SJCRH30 (cell line): ENCODE measurements at places on chromosomes 3 and 15.

GRCh38 chr3:69423463-69424155 is 37.7 kb upstream of the FRMD4B start:
- no peak overlapping the region for H3K27ac ChIP-seq
- H3K4me1 ChIP-seq: no peaks in the 10 kb centered on the region
- no peak for DNase-seq
- no peak overlapping the region for H3K4me3 ChIP-seq
- H3K27me3 ChIP-seq: no peaks in the 10 kb centered on the region

DNA sequence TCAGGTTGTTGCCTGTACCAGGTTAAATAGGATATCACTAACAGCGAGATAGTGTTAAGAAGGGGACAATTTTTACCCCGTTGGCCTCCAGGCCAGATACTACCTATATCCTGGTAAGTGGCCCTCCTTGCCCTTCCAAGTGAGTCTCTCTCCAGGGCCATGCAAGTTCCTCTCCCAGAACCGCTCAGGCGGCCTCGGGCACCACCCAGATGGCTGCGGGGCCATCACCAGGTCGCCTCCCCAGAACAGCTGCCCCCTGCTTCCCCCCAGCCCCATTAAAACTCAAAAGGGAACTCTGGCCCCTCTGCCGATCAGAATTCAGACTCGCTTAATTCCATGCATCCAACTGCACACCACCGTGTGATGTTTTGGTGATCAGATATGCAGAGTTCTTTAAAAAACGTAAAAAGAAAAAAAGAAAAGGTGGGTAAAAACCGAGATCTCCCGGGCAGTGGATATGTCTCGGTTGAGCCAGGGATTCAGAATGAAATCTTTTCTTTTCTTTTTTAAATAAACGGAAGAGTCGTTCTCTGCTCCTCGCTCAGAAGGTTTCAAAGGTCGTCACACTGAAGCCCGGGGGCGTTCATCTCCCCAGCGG is 1.9 kb upstream of the TRIM71 start:
- no peak overlapping the region for H3K27ac ChIP-seq
- no peaks in the 10 kb centered on the region for H3K36me3 ChIP-seq
- no peaks in the 10 kb centered on the region for H3K27me3 ChIP-seq
- H3K4me1 ChIP-seq: no peaks in the 10 kb centered on the region
- no peak for DNase-seq

- no peak for DNase-seq
- H3K4me3 ChIP-seq: no peak overlapping the region
- no peaks in the 10 kb centered on the region for H3K36me3 ChIP-seq
- no peaks in the 10 kb centered on the region for H3K27me3 ChIP-seq
- peaks cover 12% of the 10 kb centered on the region for H3K4me1 ChIP-seq
- H3K27ac ChIP-seq: no peak overlapping the region
Observed at GRCh38 chr3:71203727-71204488, 379.6 kb downstream of the FOXP1 start.

DNA sequence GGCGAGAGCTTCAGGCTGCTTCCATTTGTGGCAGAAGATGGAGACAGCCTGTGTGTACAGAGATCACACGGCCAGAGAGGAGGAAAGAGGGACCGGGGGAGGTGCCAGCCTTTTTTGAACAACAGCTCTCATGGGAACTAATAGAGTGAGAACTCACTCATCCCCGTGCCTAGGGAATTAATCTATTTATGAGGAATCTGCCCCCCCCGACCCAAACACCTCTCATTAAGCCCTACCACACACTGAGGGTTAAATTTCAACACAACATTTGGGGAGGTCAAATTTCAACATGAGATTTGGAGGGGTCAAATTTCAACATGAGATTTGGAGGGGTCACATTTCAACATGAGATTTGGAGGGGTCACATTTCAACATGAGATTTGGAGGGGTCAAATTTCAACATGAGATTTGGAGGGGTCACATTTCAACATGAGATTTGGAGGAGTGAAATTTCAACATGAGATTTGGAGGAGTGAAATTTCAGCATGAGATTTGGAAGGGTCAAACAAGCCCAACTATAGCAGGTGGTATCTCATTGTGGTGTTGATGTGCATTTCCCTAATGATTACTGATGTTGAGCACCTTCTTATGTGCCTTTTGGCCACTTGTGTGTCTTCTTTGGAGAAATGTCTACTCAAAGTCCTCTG is 20.6 kb upstream of the RFTN1 start:
- no peaks in the 10 kb centered on the region for H3K36me3 ChIP-seq
- H3K27me3 ChIP-seq: no peaks in the 10 kb centered on the region

GRCh38 chr15:65366122-65366892 is 11.5 kb downstream of the IGDCC3 start:
- no peaks in the 10 kb centered on the region for H3K27me3 ChIP-seq
- DNase-seq: no peak
- H3K4me3 ChIP-seq: no peak overlapping the region
- peaks cover 37% of the 10 kb centered on the region for H3K4me1 ChIP-seq

DNA sequence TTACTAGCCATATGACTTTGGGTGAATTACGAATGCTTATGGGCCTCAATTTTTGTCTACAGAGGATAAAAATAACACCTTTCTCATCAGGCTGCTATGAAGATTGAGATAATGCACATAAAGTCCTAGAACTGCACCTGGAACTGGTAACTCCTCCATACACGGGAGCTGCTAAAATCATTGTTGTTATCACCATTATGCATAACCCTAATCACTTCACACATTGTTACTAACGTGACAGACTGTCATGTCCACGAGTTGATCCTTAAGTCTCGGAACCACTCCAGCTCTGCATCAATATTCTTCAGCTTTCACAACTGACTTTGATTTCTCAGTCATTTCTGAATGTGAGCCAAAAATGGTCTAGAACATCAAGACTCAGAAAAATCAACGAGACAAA is 64.1 kb downstream of the RFTN1 start:
- no peaks in the 10 kb centered on the region for H3K36me3 ChIP-seq
- no peak for DNase-seq
- no peak overlapping the region for H3K4me3 ChIP-seq
- H3K4me1 ChIP-seq: peaks cover 11% of the 10 kb centered on the region

DNA sequence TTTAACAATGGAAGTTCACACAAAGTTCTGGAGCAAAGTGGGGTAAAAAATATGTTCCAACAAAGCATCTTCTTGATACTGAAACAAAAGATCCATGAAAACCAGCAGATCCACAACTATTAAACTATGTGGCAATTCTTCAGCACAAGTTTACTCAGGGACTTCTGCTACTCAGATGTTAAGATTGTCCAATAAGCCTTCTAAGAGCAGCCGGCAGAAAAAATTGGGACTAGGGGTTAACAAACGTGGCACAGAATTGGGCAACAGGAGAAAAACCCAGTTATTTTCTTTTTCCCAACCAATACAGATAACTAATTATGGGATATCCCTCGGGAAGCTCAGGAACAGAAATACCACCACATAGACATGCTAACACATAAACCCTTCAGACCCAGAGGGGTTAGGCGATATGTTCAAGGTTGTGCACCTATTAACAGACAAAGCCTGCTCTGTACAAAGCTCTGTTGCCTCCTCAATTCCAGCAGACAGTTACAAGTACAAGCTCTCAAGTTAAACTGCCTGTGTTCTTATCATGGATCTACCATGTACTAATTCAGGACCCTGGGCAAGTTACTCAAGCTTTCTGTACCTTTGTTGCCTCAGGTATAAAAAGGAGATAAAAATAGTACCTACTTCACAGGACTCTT is 6.8 kb downstream of the SSR3 start:
- no peak overlapping the region for H3K4me3 ChIP-seq
- H3K4me1 ChIP-seq: peaks cover 9% of the 10 kb centered on the region
- H3K27me3 ChIP-seq: no peaks in the 10 kb centered on the region
- peaks cover 64% of the 10 kb centered on the region for H3K36me3 ChIP-seq

- H3K4me3 ChIP-seq: no peak overlapping the region
- H3K27me3 ChIP-seq: no peaks in the 10 kb centered on the region
- H3K27ac ChIP-seq: no peak overlapping the region
Observed at GRCh38 chr3:190534386-190534785, 20.5 kb downstream of the IL1RAP start.

- H3K36me3 ChIP-seq: no peaks in the 10 kb centered on the region
- peak; percentile 62 for DNase-seq
- no peaks in the 10 kb centered on the region for H3K27me3 ChIP-seq
- no peak overlapping the region for H3K4me3 ChIP-seq
- H3K27ac ChIP-seq: no peak overlapping the region
Observed at GRCh38 chr3:73868688-73869315, 244.1 kb upstream of the PDZRN3 start.

DNA sequence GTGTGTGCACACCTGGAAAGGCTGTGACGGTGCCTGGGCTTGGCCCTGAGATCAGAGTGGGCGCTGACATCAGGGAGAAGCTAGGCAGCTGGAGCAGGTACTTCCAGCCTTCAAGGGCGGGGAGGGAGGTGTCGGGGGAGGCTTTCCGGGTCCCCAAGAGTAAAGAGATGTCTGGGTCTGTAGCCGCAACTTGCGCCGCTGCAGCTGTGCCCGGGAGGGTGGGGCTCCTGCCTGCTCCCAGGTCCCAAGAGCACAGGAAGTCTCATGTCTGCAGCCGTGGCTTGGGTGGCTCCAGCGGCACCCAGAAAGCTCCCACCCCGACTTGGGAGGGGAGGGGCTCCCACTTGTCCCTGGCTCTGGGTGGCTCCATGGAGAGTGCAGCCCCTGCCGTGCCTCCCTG is 103.2 kb upstream of the BNIP2 start:
- H3K27me3 ChIP-seq: no peaks in the 10 kb centered on the region
- DNase-seq: no peak
- H3K4me1 ChIP-seq: no peaks in the 10 kb centered on the region
- H3K27ac ChIP-seq: no peak overlapping the region
- no peaks in the 10 kb centered on the region for H3K36me3 ChIP-seq

- no peak overlapping the region for H3K4me3 ChIP-seq
- no peak for DNase-seq
- no peak overlapping the region for H3K27ac ChIP-seq
- no peaks in the 10 kb centered on the region for H3K27me3 ChIP-seq
Observed at GRCh38 chr3:130838898-130839600, 54.8 kb upstream of the ATP2C1 start.

DNA sequence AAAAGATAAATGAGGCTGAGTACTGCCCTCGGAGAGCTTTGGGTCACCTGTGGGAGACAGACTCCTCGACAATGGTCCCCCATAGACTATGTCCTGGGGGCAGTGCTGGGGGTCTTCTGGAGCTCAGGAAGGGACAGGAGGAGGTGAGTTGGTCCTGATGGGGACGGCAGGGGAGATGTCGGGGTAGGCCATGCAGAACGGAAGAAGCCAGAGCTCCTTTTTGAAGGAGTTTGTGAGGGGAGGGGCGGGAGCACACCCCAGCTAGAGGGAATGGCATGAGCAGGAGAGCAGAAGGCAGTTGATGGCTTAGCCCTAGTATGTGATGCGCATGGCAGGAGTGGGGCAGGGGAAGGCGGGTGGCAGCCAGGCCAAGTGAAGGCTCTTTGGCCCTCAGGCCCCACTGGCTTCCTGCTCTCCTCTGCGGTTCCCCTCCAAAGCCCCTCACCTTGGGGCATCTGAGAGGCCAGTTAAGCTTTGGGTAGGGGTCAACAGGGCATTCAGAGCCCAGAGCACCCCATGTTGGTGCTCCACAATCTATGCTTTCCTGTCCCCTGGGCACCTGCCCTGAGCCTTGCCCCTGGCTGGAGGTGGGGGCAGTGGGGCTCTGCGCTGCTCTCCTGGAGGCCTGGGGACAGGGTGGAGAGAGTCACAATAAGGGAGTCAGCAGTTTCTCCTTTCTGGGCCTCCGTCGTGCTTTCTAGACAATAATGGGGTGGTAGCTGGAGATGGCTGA is 179.3 kb downstream of the SMAD6 start:
- H3K4me1 ChIP-seq: peaks cover 28% of the 10 kb centered on the region
- H3K27ac ChIP-seq: no peak overlapping the region
- no peak for DNase-seq
- H3K27me3 ChIP-seq: no peaks in the 10 kb centered on the region
- no peak overlapping the region for H3K4me3 ChIP-seq

DNA sequence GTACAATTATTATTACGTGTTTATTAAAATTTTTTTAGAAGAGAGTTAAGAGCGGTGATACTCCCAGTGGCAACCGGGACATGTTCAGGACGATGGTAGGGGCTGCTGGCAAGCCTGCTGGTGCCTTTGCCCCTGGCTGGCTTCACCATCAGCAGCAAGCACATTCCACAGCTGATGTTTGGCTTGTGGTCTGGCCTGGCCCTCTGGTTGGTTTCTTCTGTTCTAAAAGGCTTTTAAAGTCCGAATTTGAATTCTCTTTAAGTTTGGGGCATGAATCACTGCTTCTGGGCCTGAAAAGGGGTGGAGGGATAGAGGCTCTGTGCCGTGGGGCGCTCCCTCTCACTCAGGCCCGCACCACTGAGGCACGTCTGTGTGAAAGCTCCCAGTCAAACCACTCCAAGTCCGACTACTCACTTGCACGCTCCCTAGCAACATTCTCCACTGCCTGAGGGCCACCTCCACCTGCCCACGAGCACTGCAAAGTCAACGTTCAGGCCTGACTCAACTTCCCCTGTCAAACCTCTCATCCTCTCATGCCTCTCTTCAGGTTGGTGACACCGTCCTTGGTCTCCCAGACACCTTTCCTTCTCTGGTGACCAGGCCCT is 10.1 kb downstream of the ITGA11 start:
- no peak overlapping the region for H3K4me3 ChIP-seq
- no peaks in the 10 kb centered on the region for H3K4me1 ChIP-seq
- no peak for DNase-seq
- no peaks in the 10 kb centered on the region for H3K36me3 ChIP-seq

GRCh38 chr3:47315069-47315647 is 32.4 kb downstream of the KLHL18 start:
- DNase-seq: no peak
- H3K4me1 ChIP-seq: no peaks in the 10 kb centered on the region
- H3K36me3 ChIP-seq: 0 out of 2 replicates have a peak, but pooled peaks cover 2% of the 10 kb centered on the region
- no peaks in the 10 kb centered on the region for H3K27me3 ChIP-seq
- H3K4me3 ChIP-seq: no peak overlapping the region

- H3K4me3 ChIP-seq: no peak overlapping the region
- peak; percentile 20 for DNase-seq
- peaks cover 6% of the 10 kb centered on the region; the same call in 1 of the 2 replicates for H3K36me3 ChIP-seq
- H3K27ac ChIP-seq: no peak overlapping the region
- H3K27me3 ChIP-seq: no peaks in the 10 kb centered on the region
Observed at GRCh38 chr3:125582707-125583106, 12.6 kb downstream of the OSBPL11 start.

DNA sequence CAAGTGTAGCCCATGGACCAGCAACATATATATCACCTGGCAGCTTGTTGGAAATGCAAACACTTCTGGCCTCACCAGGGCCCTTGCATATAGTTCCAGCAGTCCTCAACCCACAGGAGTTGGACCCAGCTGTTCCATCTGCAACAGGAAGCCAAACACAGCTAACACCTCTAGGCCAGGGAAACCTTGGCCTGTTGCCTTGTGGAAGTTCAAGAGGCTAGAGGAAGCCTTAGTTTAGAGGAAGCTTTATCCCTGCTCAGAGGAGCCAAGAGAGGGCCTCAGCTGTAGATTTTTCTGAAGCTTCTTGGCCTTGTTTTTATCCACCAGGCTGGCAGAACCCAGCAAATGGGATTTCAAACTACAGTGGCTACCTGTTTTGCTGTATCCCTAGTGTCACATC is 11.4 kb downstream of the FHIT start:
- H3K27ac ChIP-seq: no peak overlapping the region
- no peaks in the 10 kb centered on the region for H3K4me1 ChIP-seq
- DNase-seq: peak; percentile 74
- no peaks in the 10 kb centered on the region for H3K36me3 ChIP-seq
